ENCODE measurements at places on chromosomes 11 and 22.
A peak's percentile ranks its signal among the peaks of the same experiment; 100 is the strongest.

DNA sequence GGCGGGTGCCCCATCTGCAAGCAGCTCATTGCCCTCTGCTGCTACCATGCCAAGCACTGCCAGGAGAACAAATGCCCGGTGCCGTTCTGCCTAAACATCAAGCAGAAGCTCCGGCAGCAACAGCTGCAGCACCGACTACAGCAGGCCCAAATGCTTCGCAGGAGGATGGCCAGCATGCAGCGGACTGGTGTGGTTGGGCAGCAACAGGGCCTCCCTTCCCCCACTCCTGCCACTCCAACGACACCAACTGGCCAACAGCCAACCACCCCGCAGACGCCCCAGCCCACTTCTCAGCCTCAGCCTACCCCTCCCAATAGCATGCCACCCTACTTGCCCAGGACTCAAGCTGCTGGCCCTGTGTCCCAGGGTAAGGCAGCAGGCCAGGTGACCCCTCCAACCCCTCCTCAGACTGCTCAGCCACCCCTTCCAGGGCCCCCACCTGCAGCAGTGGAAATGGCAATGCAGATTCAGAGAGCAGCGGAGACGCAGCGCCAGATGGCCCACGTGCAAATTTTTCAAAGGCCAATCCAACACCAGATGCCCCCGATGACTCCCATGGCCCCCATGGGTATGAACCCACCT is 28.0 kb upstream of the L3MBTL2 start:
- no peak for DNase-seq

- no peak for DNase-seq
Measured at GRCh38 chr11:114478768-114479167, 39.5 kb downstream of the REXO2 start.

DNA sequence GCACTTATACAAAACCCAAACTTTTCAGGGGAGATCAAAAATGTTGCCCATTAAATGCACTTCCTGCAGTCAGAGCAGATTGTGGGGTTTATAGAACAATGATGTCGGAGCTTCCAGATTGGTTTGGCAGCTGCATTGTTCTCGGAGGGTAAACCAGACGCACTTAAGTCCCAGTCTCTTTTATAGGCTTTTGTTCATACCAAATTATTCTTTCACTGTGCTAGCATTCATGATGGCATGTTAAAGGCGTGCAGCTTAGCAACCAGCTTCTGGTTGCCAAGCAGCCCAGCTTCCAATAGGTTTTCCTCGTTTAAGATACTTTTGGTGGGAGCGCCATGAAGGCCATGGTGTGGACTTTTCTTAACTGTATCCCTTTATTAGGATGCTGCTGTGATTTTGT is 40.9 kb downstream of the ZC3H12C start:
- peak; percentile 14 for DNase-seq

DNA sequence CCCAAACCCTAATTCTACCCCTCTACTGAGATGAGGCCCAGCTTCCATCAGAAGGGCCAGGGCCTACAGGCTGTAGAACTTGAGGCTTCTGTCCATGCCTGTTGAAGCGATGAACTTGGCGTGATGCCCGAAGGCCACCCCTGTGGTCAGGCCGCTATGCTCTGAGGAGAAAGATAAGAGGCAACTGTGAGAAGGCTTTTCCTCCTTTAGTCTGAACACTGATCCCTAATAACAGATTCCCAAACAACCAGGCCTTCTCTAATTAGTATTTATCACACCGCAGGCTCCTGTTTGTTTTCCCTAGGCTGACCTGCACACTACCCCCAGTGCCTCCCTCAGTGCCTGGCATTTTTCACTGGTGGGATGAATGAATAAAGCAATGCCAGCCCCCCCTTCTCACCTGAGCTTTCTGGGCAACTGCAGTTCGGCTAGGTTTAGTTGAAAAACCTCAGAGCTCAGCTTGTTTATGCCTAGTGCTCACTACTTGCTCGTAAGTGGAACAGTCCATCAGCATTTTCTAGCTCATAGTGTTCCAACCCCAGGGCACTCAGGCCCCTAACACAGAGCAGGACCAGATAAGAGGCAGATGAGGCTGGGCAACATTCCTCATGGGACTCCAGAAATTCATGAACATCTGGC is 15.2 kb downstream of the PRPF19 start:
- no peak for DNase-seq

- no peak for DNase-seq
Measured at GRCh38 chr11:117444256-117444655, 116.6 kb downstream of the CEP164 start.

DNA sequence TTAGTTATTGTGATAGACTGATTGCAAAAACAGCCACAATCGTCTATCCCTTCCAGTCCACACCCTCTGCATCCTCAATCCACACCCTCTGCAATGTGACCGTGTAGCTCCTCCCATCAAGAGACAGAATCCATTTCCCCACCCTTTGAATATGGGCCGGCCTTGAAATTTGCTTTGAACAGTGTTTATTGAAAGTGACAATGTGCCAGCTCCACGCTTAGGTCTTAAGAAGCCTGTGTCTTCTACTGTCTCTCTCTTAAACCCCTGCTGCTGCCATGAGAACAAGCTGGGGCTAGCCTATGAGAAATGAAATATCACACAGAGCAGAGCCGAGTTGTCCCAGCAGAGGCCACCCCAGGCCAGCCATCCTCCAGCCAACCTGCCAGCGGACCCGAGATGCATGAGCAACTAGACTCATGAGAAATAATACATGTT is 22.3 kb upstream of the MICAL2 start:
- DNase-seq = no peak

Data from neural crest cell (in vitro differentiated cells).